Stomach (tissue), 19 donors: ENCODE measurements at places on chromosomes 11 and 22. TPM values are rescaled to one million over a fixed set of nuclear protein-coding genes. Genes with fewer than 3 reads are reported as not detected.

The UCP3 gene
- 0.70 TPM for polyA plus RNA-seq

GRCh38 chr22:38162881-38163843 lies 18.5 kb downstream of the PLA2G6 start:
- no peak for DNase-seq

DNA sequence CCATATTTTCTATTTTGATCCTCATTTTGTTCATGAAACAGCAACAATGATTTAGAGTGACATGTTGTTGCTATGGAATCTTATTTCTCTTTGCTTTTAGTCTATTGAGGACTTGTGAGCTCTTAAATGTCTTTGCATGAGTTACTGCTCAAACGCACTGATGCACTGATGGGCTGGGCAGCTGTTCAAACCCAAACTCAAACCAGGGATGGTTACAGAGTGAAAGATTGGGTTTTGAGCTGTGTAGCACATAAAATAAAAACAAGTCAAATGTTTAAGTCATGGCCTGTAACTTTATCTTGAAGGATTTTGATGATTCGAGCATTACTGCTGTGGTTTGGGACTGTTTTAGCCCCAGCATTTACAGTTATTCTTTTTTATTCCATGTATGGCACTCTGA lies 20.1 kb upstream of the NCAM1 start:
- DNase-seq: no peak

The SPDYC gene
- polyA plus RNA-seq: not detected

The KRTAP5-1 gene
- not detected for polyA plus RNA-seq

GRCh38 chr11:83410605-83411565 lies 124.7 kb upstream of the CCDC90B start:
- DNase-seq: peak; percentile 90

GRCh38 chr11:19617696-19618523 lies 94.7 kb upstream of the NAV2 start:
- DNase-seq: no peak

- no peak for DNase-seq
Observed at GRCh38 chr11:112121981-112122615, 35.4 kb downstream of the SDHD start.

GRCh38 chr22:21726650-21727049 lies 8.9 kb downstream of the YPEL1 start:
- no peak for DNase-seq

DNA sequence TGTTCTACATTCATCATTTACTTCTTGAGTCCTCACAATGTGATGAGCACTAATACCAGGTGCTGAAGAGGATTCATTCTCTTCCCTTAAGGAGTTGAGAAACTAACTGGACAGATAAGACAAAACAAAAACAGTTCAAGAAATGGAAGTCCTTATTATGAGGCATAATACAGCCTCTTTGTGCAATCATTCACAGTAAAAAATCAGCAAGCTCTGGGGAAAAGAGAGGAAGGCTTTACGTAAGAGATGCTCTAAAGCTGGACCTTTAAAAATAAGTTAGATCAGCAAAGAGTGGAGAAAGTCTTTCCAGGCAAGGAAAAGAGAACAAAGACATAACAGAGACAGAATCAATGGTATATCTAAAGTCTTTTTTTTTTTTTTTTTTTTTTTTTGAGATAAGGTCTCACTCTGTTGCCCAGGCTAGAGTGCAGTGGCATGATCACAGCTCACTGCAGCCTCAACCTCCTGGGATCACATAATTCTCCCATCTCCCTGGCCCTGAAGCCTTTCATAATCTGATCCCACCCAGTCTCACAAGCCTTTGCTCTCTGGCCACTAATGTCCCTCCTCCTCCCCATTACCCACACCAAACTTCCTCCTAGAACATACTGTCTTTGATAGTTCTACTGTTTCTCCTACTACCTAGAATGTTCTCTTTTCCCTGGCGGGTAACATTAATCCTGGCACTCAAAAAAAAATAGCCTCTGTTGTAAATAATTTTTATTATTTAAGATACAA lies 40.9 kb downstream of the MRTFA start:
- no peak for DNase-seq

GRCh38 chr11:134497586-134497985 lies 85.5 kb upstream of the B3GAT1 start:
- DNase-seq: peak; percentile 74

- DNase-seq: peak; percentile 31
Observed at GRCh38 chr22:23240639-23241389, 60.5 kb downstream of the BCR start.

DNA sequence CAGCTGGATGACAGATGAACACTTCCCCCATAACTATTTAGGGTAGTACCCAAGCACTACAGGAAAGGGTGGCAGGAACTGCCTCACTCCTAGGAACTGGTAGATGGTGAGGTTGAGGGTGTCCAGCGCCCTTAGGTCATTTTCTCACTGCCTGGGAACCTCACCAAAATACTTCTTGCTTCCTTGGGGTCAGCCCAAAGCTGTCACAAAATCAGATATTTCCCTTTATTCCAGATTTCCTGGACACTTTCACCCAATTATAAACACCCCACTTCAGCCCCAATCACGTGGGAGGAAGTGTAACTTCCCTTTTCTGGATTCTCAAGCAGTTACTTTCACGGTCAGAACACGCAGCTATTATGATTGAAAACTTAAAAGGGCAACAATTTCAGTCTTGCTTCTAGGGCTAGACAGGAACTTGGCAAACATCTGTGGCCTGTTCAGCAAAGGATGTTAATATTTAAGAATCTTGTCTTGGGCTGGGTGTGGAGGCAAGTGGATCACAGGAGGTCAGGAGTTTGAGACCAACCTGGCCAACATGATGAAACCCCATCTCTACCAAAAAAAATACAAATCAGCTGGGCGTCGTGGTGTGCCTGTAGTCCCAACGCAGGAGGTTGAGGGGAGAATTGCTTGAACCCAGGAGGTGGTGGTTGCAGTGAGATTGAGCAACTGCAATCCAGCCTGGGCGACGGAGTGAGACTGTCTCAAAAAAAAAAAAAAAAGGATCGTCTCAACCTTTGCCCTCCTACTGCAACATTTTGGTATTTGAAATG lies 4.0 kb downstream of the FTH1 start:
- DNase-seq: no peak

The STIM1 gene
- 17.1 TPM for polyA plus RNA-seq

DNA sequence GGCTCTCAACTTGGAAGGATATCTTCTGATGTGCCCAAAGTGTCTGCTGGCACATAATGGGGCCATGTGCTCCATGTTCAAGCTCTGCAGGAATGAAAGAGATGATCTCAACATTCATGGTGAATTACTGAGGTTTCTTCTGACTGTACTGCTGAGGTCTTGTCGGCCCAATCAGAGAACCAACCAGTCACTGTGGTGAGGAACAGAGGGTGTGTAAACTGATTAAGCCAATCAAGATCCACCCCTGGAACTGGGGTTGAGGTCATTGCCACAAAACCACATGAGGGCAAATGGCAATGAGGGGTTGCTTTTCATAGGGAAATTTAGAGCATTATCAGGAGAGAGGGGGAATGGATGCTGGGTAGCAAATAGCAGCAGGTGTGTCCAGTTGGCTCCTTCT lies 152.3 kb upstream of the RAG2 start:
- DNase-seq: no peak

DNA sequence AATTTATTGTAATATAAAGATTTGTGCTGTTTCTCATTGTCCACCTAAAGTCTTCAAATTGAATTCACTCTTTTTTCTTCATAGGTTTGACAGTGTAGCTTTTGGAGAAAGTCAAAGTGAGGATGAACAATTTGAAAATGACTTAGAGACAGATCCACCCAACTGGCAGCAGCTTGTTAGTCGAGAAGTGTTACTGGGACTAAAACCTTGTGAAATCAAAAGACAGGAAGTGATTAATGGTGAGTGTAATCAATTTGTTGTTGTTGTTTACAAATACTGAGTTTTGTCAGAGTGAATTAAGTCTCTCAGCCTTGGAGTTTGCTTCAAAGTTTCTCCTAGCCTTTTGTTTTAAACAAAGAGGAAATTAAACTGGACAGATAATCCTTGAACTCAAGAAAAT lies 53.6 kb upstream of the GRIK4 start:
- DNase-seq: no peak

The CATSPERZ gene
- polyA plus RNA-seq: 0.18 TPM

The SYCE3 gene
- not detected for polyA plus RNA-seq

- no peak for DNase-seq
Observed at GRCh38 chr11:134524896-134525845, 113.1 kb upstream of the B3GAT1 start.

DNA sequence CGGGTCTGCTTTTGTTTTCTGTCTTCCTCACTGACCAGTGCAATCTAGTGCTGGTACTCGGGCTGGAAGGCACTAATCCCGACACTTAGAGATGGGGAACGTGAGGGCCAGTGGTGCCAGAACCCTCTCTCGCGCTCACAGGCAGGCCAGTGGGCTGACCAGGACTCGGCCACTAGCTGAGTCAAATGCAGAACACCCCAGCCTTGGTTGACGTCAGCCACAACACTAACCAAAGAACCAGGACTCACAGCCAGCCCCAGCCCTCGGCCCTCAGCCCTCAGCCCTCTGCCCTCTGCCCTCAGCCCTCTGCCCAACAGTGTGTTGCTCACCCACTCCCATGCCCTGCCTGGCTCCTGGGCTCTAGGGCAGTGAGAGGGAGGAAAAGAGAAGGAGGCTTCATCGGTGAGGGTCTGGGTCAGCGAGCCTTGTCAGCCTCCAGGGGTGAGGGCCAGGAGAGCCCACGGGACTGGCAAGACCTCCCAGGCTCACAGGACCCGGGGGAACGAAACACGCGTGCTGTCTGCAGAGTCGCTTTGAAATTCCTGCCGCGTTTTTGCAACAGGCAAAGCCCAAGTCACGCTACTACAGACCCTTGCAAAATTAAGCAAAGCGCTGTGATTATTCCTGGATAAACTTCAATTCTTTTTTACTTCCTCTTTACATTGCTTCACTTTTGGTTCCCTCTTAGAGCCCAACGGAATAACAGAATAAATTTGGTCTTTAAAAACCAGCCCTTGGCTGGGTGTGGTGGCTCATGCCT lies 27.5 kb downstream of the KIAA0930 start:
- no peak for DNase-seq

DNA sequence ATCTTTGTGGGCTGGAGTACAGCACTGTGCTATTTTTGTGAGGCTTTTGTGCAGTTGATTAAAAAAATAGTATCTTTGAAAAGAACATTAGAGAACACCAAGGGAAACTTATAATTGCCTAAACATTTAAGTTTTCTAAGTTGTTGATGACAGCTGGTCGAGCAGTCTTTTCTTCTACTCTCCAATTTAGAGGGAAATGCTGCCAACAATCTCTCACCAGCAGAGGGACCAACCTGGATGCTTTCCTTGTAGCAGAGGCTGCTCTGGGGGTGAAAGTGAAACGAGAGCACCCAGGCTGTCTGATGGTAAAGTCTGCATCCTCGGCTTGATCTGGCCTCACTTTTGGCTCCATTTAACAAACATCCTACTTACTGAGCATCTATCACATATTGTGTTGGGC lies 1286.5 kb upstream of the TENM4 start:
- DNase-seq: peak; percentile 34

DNA sequence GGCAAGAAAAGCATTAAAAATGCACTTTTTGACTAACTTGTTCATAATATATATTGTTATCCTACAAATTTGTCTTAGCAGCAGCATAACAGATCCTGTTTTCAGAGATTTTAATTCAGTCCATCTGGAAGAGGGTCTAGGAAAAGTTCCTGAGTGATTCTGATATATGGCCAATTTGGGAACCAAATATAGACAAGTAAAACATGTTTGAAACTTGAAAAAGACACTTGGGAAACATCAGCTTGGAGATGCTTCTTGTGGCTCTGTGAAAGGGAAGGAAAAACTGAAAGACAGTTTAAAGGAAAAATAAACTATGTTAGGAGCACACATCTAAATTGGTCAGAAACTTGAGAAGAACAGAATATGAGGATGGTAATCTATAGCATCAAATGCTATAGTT lies 697.5 kb downstream of the CNTN5 start:
- no peak for DNase-seq

The CD3D gene
- 4.7 TPM for polyA plus RNA-seq

- no peak for DNase-seq
Observed at GRCh38 chr11:57416436-57416835, 10.5 kb downstream of the SLC43A3 start.

DNA sequence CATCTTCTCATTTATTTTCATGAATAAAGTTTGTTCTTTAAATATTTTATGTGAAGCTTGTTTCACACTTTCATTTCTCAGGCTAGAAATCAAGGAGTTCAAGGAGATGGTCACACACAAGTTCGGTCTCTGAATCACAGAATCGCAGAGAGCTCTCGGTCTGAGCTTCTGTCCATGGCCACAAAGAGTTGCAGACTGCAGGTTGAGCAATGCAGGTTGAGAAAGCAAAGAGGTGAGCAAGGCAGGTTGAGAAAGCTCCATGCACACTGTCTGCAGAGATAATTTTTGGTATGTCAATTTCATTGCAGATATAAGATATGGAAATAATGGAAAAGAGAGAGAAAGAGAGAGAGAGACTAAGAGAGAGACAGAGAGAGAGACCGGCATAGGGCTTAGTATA lies 32.9 kb upstream of the VWA5A start:
- DNase-seq: no peak

DNA sequence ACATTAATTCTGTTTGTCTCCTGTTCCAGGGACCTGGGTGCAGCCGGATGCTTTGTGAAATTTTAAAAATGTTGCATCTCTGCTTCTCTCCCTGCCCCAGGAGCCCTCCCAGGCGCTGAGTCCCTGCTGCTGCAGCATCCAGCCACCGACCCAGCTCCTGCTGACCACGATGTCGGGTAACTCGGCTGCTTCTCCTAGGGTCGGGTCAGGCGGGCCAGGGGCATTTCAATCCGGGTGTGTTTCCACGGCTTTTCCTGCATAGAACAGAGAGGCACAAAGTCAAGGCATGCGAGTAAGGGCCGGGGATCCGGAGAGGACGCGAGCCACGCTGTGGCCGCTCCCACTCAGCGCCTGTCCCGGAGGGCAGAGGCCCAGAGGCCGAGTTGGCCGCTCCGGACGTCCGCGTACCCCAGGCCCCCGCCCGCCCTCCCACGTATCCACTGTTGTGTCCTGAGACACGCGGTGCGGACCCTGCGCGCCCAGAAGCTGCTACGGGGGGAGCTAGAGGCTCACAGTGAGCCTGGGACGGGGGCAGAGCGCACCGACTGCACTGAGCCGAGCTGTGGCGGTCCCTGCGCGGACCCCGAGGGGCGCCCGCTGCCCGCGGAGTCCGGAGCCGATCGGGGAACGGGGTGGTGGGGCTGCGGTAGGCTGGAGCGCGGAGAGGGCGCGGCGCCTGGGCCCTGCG lies at the start of gene POU2AF3:
Gene POU2AF3, plus strand, starts transcription at position 134 of the 688 bp plus-strand sequence. Its CDS starts 36 bp downstream, at position 170.
- no peak for DNase-seq

GRCh38 chr22:23125512-23126103 lies 16.2 kb downstream of the RSPH14 start:
- no peak for DNase-seq

The OR8G5 gene
- not detected for polyA plus RNA-seq

- DNase-seq: no peak
Observed at GRCh38 chr11:59437770-59438169, 1.5 kb downstream of the OR5A1 start.

DNA sequence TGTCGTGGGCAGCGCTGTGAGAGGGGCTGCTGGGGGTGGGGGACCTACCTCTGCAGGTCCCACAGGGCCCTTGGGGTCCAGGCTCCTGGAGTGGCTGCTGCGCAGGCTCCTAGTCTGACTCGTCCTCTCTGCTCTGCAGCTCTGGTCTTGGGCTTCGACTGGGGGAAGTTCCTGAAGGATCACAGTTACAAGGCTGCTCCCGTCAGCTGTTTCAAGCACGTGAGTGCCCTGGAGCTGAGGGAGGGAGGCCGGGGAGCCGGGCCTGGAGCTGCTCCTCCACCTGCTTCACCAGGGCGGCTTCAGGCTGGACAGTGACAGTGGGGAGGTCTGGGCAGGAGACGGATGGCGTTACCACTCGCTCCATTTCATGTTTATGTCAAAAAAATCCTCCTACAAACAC lies 11.9 kb downstream of the L3MBTL2 start:
- peak; percentile 44 for DNase-seq
